Astrocyte of the cerebellum (primary cell): ENCODE measurements at places on chromosomes 2 and 18.

- no peak for DNase-seq
Measured at GRCh38 chr2:138831154-138831553, 51.0 kb upstream of the NXPH2 start.

DNA sequence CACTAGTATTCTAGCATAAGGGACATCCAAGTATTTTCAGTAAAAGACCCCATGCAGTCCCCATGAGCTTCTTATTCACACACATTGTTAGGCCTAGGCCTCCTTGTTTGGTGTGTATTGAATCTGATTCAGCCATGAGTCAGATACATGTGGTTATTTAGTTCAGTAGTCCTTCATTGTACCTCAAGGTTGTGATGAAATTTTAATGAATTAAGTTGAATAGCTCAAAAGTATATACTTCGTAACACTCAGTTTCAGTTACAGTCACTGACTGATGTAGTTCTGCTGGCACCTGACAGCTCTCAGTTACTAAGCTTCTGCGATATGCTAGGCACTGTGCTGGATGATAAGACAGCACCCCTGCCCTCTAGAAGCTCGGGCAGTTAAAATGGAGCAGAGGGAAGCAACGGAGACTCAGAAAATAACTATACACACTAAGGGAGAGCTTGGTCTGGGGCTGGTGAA, 86.4 kb downstream of the XRCC5 start:
- DNase-seq = peak; percentile 80

DNA sequence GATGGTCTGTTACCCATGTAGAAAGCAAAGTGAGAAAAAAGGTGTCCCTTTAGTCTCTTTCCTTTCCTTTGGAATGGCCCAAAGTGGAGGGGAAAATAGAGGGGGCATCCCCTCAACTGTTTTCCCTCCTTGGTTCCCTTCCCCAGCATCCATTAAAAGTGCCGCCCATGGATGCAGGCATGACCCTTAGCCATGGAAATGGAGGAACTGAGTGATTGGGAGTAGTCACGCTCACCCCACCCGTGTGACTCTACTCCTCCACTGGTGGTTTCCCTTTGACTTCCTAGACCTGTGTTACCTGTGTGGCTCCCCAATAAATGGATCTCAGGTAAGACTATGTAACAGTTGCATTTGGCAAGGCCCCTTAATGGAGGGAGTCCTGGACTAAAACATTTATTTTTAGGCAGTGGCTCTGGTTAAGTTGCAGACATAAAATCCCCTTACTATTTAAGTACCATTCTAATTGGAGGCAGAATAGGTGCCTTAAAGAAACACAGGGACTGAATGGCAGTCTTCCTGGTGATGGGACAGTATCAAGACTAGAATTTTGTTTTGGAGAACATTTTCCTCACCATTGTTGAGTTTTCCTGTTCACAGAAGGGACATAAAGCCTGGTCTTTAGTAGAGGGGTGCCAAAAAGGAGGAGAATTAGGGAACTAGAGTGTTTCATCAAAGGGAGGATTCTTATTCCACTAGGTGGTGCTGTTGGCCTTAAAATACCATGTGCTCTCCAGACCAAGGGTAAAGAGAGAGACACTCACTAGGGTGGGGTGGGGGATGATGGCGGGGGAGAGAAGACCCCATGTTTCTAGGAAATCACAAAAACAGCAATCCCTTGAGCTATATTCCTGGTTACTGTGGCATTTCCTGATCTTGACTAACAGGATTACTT, 25.7 kb upstream of the PLA2R1 start:
- no peak for DNase-seq

DNA sequence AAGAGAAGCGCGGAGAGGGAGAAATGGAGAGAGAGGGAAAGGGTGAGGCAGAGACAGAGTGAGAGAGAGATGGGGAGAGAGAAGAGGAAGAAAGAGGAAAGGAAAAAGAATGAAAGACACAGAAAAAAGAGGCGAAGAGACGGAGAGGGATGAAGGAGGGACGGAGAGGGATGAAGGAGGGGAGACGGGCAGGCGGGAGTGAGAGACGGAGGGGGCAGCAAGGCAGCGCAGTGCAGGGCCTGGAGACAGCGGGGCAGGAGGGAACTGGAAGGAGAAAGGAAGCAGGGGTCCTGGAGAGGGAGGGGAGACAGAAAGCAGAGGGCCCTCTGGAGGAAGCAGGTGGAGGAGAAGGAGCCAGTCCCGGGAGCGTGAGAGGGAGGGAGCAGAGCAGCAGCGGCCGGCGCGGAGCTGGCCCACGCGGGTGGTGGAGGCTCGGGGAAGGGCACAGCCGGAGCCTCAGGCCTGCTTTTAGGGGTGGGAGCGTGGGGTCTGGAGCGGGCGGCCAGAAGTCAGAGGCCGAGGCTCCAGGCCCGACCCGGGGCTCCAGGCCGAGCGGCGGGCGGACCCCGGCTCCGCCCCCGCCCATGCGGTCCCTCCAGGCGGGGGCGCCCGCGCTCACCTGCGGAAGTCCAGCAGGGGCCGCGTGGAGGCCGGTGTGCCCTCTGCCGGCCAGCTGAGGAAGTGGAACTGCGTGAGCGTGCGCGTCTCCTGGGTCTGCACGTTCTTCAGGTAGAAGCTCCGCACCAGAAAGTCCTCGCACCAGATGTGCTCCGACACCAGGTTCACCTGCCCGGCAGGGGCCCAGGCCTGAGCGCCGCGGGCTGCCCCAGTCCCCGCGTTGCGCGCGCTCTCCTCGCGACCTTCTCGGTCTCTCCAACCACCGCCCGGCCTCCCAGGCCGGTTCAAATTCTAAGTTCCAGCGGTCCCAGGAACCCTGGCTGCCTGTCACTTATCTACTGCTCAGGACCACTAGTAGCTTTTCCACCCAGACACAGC, 14.5 kb downstream of the PTPRN start:
- peak; percentile 40 for DNase-seq

GRCh38 chr2:71974846-71975245, 172.8 kb downstream of the CYP26B1 start:
- DNase-seq = no peak

DNA sequence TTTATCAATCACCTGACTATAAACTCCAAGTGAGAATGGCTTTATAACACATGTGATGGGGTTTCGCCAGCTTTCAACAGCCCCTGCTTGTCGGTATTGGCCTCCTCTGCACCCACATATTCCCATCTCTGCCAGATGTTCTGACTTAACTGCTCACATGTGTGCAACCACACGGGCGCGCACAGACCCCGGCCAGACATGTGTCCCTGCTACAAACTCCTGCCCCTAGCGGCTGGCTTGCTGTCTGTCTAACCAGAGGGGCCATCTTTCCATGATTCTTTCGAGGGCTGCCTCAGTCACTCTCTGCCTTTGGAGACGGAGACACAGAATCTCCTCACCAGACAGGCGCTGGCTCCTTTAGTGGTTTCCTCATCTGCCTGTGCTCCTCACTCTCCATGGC, 15.3 kb downstream of the STON1 start:
- no peak for DNase-seq

GRCh38 chr18:42053188-42053781, 98.3 kb downstream of the PIK3C3 start:
- peak; percentile 38 for DNase-seq

- peak; percentile 58 for DNase-seq
Measured at GRCh38 chr2:111121828-111122630, 1.3 kb downstream of the BCL2L11 start.

GRCh38 chr2:241556746-241557145, 1.8 kb upstream of the BOK start:
- no peak for DNase-seq

GRCh38 chr2:169285531-169286235, 76.7 kb downstream of the LRP2 start:
- DNase-seq = no peak

GRCh38 chr18:51867767-51868166, 472.2 kb upstream of the DCC start:
- peak; percentile 27 for DNase-seq

GRCh38 chr2:69180227-69180626, 167.2 kb downstream of the ANTXR1 start:
- DNase-seq = no peak

DNA sequence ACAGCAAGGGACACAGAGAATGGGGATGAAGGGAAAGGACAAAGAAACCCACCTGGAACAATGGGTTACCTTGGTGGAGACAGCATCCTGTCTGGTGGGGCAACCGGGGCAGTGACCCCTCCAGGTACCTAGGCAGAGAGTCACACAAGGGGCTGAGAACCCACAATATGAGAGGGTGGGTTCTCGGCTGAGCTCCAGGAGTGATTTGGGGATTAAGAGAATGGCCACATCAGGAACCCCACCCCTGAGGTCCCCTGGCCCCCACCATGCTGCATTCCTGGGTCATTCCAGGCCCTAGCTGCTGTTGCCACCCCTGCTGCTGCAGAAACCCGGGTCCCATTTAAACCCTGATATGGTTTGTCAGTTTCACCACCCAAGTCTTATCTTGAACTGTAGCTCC, 172.3 kb downstream of the RTP5 start:
- no peak for DNase-seq

- DNase-seq = no peak
Measured at GRCh38 chr2:168293766-168294165, 46.4 kb upstream of the STK39 start.

GRCh38 chr2:152638056-152638455, 79.2 kb downstream of the PRPF40A start:
- no peak for DNase-seq

DNA sequence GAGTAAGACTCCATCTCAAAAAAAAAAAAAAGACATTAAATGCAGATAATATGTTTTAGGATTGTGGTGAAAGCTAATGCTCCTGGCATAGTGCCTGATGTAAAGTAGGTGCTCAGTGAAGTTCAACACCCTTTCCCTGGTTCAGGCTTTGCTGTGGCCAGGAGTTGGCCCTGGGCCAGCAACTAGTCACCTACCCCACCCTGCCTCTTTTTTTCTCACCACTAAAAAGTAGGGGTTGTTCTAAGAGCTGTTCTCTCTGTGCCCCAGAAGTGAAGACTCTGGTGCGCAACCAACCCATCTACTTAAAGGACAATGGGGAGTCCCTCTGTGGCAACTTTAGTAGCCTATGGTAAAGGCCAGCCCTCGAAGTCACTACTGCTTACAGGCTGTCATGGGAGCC, 75.9 kb downstream of the DNMT3A start:
- DNase-seq = no peak

DNA sequence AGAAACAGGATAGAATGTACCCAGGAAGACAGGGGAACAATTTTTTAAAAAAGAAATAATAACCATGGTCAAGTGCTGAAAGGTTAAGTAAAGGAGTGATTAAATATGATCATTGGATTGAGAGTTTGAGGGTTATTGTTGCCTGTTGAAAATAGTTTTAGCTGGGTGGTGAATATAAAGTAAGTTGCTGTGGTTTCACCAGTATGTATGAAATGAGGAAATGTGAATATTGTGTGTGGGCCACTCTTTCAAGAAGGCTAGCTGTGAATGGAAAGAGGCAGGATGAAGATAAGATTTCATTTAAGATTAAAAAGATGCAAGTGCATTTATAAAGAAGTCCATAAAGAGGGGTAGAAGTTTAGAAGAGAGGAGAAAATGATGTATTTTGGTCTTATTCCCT, 53.8 kb downstream of the GULP1 start:
- DNase-seq = peak; percentile 28

GRCh38 chr2:65039640-65040039, 16.6 kb upstream of the CEP68 start:
- DNase-seq = no peak

DNA sequence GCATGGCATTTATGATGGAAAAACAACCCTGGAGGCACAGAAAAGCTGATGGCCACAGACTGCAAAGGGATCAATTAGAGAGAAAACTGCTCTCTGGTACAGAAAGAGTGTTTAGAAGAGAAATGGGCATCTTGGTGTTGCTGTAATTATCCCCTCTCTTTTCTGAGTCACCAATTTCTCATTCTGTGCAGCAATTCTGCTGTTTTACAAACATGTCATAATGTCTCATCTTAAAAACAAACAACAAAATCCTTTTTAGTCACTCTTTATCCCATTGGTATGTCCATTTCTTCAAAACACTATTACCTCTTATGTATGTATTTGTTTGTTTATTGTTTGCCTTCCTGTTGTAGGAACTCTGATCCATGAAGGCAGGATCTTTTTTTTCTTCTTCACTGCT, 73.9 kb upstream of the HK2 start:
- DNase-seq = no peak

GRCh38 chr18:69265656-69266055, 135.0 kb upstream of the DOK6 start:
- DNase-seq = no peak

GRCh38 chr18:6370886-6371635, 43.6 kb downstream of the L3MBTL4 start:
- DNase-seq = no peak

GRCh38 chr2:141341444-141341843, 789.4 kb downstream of the LRP1B start:
- peak; percentile 97 for DNase-seq

DNA sequence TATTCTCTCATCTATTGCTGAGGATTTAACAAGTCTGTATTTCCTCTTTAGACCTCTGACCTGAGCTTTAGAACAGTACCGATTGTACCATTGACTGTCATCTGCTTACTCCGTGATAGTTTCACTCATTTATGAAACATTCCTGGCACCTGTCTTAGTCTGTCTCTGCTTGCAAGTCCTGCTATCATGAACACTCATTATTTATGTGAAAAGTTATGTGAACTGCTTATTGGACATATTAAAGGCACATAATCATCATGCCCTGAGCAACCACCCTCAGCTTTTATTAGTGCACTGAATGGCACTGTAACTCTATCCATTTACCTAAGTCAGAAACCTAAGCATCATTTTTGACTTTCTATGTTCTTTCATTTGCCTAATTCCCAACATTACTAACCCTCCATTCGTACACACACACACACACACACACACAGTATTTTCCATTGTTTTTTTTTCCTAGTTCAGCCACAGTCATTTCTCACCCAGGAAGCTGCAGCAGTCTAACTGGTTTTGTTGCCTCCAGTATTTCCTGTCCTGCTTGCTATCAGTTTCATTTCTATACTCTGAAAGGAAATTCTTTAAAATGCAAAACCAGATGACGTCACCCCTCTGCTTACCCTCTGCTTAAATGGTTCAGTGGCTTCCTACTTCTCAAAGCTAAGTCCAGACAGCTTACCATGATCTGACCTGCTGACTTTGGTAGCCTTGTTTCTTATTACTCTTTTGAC, 146.1 kb downstream of the HAUS1 start:
- peak; percentile 82 for DNase-seq

DNA sequence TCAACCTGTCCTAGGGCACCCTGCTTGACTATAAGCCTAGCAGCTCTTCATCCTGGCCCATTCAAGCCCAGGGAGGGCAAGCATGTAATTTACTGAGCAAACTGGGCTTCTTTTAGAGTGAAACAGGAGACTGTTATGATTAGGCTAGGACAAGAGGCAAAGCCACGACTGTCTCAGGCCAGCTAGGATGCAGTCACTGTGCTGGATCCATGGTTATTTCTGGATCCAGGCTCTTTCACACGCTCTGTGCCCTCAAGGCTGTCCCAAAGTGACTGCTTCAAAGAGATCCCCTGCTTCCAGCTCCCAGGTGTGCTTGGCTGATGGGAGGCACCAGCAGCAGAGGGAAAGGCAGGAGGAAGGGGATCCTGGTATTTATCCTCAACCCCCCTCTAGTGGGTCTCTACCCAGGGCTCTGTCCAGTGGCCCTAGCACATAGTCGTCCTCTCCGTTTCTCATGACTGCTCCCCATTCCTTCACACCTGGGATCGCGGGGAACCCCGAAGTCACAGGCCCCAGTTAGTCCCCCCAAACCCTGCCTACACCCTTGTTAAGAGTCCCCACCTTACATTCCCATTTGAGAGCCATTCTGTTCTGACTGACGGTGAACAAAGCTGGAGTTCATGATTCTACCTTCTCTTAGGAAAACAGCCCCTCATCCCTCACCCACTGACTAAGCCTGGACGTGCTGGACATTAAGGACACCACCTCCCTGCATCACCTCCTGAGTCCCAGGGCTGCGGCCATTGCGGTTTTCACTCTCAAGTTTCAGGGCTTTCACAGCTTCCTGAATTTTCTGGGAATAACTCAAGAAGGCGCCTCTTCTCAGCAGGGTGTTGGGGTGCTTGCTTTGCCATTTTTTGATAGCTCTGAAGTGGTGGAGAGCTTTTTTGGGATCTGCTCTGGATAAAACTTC, 63.2 kb downstream of the POLR1A start:
- no peak for DNase-seq
